ENCODE measurements at places on chromosomes 3 and 15.

- no peak for DNase-seq
These were observed 981.9 kb downstream of the FHIT start for GRCh38 chr3:60269377-60269776.

DNA sequence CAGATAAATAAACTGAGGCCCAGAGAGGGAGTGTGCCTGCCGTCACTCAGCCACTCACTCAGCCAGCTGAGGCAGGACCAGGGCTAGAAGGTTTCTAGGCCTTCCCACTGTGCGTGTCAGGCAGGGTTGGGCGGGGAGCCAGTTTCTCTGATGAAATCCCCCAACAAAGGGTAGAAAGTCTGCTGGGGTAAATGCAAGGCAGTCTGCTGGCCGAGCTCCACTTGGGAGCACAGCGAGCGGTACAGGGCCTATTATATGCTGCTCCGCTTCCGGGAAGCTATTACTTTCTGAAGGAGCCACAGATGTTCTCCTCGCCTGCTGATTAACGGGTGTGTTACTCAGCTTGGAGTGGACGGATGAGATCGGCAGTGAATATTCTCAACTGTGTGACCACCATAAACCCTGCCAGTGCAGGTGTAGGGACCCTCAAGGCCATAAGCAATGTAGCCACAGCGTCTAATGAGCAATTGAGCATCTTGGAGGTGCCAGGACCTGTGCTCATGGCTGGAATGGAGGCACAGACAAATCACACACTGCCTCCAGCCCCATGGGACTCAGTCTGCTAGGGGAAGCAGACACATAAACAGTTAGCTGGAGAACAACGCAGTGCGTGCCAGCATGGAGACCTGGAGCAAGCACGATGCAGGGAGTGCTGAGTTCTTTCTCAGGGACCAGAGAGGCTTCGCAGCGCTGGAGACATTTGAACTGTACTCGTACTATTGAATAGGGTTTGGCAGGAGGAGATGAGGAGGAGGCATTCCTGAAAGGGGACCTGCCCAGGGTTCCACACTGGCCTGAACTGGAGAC is 42.1 kb downstream of the CORO2B start:
- DNase-seq = peak; percentile 81

DNA sequence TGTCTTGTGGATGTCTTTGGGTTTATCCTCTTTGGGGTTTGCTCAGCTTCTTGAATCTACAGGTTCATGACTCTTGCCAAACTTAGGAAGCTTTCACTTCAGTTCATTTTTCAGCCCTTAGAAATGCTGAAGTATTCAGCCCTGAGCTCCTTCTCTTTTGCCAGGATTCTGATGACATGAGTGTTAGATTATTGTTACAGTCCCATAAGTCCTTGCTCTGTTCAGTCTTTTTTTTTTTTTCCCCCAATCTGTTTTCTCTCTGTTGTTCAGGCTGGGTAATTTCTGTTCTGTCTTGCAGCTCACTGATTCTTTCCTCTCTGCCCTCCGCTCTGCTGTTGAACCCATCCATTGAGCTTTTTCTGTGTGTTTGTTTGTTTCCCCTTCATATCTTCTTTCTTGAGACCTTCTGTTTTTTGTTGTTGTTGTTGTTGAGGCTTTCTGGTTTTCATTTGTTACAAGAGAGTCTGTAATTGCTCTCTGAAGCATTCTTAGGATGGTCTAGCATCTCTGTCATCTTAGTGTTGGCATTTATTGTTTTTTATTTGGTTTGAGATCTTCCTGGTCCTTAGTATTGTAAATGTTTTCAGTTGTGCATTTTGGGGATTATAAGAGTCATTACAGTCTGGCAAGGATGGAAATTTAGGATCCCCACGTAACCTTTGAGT is 18.4 kb downstream of the LRCH3 start:
- DNase-seq = no peak

DNA sequence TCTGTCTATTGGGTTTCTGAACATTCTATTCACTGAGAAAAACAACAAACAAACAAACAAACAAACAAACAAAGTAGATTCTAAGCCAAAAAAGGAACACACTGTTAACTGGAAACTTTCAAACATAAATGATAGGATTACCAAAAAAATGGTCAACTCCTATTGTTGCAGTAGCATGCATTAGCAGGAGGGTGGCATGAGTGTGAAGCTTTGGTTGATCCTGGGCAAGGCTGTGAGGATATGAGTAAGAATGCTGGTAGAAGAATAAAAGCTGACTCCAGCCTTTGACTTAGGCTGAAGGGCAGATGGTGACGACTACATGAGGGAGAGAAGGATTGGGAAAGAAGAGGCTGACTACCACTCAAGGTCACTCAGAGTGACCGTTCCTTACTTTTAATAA is 810.3 kb downstream of the VGLL3 start:
- peak; percentile 25 for DNase-seq

- no peak for DNase-seq
These were observed 105.1 kb downstream of the MEX3B start for GRCh38 chr15:81940467-81941451.

DNA sequence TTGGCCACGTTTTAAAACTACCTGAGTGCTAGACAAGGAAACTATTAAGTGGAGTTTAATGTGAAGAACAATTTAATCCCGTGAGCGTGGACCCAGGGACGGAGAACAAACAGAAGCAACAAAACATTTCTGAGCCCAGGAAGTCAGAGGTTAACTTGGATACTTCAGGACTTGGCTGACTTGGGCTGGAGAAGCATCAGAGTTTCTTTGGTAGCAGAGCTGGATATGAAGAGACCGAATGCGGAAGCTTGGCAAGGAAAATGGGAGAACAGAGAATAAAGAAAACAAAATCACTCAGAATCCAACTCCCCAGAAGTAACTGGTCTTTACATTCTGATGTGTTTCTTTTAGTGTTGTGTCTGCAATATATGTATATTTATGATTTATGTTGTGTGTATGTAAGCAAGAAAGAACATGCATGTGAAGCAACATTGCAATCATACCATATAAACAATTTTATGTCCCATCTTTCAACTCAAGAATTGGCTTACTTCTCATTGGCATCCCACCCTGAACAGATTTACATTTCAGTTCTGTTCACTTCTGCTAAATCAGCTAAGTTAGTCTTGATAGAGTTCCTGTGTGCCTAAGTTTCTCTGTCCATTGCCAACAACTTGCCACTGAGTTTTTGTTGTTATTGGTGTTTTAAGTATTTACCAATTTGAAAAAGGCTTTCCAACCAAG is 17.2 kb upstream of the PLOD2 start:
- DNase-seq = no peak

- DNase-seq = peak; percentile 24
These were observed at the start of gene PLSCR2 for GRCh38 chr3:146469150-146470017. Gene PLSCR2 (minus strand): TSS chr3:146469561. CDS start chr3:146459904, 9,657 bp downstream.

DNA sequence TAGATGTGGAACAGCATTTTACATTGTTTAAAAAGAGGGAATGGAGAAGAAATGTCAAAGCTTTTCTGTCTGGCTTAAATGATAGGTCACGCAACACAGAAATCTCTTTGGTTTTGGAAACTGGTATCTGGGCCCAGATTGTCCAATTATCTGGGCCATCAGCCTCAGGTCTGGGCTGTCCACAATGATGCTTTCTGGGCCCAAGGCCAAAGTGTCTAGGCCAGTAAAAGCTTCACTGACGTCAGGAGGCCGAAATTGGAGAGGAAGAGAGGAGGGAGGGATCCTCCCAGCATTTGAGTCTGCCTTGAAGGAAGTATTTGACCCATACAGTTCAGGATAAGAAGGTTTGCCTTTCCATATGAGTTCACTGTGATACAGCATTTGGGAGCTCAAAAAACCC is 60.7 kb upstream of the ALDH1A3 start:
- no peak for DNase-seq

GRCh38 chr3:103499967-103500366 is 1065.2 kb downstream of the ZPLD1 start:
- no peak for DNase-seq

GRCh38 chr15:45644437-45644836 is 9.6 kb downstream of the SQOR start:
- DNase-seq = no peak

- DNase-seq = no peak
These were observed 127.3 kb upstream of the THBS1 start for GRCh38 chr15:39453620-39454019.

DNA sequence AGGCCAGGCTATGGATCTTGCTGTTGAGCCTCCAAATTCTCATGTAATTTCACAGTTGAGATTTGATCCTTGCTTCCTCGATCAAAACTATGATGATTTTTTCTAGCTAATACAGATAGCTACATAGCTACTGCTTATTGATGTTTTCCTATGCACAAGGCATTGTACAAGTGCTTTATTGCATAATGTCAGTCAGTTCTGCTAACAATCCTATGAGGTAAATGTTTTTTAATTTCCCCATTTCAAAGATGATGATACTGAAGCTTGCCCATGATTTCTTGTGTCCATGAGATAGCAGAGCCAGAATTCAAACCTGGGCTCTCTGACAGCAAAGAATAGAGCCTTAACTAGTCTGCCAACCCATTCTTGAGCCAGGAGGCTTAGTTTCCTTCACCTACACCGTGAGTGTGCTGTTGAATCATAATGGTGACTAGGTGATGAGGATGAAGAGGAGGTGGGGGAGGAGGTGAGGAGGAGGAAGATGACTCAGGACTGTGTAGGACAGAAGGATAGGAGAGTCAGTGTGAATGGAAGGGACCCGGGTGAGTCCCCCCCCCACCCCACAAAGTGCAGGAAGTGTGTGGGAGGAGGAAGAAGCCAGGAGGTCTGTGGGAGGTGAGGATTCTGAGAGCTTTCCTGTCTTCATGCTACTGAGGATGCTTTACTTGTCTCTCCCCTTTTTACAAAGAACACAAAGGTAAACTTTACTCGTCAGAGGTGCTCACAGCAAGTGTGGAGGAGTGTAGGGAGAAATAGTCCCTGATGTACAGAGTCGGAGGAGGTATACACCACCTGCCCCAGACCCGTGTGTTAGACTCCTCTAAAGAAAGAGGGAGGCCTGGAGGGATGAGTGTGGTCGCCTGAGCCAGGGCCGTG is 3.6 kb downstream of the TAGLN3 start:
- no peak for DNase-seq

DNA sequence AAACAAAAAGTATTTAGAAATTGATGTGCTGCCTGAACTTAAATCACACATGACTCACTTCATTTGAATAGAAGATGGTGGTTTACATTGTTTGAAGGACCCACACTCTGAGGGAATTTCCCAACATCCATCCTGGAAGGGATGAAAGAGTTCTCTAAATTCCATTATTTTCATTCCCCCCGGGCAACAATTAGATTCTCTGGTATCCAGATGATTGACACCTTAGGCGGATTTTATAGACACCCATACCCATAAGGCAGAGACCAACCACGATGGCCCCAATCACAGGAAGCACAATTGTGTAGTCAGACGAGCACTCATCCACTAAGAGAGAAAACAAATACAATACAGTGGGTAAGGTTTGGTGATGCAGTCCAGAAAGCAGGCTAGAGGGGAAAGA is 24.6 kb upstream of the MCCC1 start:
- no peak for DNase-seq

- DNase-seq = no peak
These were observed 241.7 kb upstream of the ICE2 start for GRCh38 chr15:60720493-60721256.

- DNase-seq = no peak
These were observed 23.5 kb downstream of the NOX5 start for GRCh38 chr15:69037977-69038376.

GRCh38 chr15:57684491-57685151 is 21.9 kb upstream of the POLR2M start:
- DNase-seq = no peak

DNA sequence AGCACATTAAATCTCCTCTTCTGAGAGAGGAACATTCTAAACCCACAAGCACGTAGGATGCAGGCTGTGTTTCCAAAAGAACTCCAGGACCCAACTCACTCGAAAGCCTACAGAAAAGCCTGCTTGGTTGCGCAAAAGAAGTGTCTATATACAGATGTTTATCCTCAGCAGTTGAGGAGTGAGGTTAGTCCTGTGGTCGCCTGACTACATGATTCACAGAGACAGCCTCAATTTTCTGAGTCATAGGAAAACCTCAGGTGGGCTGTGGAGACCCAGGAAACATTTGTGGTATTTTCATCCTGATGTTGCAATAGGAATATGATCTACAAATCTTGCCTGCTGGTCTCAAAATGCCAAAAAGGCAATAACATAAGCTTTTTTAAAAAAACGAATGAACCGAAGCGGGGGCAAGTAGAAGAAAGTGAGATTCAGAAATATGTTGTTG is 183.8 kb upstream of the THRB start:
- no peak for DNase-seq

GRCh38 chr15:57751177-57751800 is 44.8 kb downstream of the POLR2M start:
- no peak for DNase-seq

DNA sequence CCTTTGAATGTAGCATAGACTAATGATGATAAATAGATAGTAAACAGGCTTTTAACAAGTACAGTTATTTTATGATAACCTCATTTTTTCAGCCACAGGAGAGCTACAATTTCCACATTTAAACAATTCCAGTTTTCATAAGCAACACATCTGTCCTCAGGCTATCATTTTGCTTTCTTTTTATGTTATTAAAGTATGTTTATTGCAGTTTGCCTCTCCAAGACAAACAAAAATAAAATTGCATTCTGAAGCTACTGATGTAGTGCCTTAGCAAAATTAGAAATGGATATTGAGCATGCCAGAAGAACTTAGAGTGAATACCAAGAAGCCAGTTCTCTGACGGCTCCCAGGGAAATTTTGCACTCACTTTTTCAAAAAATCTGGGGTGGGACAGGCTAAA is 140.6 kb upstream of the ABHD17C start:
- DNase-seq = no peak

DNA sequence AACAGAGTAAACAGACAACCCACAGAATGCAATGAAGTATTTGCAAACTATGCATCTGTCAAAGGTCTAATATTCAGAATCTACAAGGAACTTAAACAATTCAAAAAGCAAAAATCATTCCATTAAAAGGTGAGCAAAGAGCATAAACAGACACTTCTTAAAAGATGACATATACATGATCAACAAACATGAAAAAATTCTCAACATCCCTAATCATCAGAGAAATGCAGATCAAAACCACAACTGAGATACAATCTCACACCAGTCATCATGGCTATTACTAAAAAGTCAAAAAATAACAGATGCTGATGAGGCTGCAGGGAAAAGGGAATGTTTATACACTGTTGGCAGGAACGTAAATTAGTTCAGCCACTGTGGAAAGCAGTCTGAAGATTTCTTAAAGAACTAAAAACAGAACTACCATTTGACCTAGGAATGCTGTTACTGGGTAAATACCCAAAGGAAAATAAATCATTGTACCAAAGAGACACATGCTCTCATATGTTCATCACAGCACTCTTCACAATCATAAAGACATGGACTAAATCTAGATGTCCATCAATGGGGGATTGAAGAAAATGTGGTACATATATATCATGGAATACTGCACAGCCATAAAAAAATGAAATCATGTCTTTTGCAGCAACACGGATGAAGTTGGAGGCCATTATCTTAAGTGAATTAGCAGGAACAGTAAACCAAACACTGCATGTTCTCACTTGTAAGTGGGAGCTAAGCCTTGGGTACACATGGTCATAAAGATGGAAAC is 393.3 kb upstream of the CBLB start:
- no peak for DNase-seq

- no peak for DNase-seq
These were observed 36.1 kb upstream of the ACKR4 start for GRCh38 chr3:132561003-132561402.

Measured in WERI-Rb-1 (cell line).